ENCODE measurements at places on chromosomes 5 and 9.
A peak's percentile ranks its signal among the peaks of the same experiment; 100 is the strongest.

DNA sequence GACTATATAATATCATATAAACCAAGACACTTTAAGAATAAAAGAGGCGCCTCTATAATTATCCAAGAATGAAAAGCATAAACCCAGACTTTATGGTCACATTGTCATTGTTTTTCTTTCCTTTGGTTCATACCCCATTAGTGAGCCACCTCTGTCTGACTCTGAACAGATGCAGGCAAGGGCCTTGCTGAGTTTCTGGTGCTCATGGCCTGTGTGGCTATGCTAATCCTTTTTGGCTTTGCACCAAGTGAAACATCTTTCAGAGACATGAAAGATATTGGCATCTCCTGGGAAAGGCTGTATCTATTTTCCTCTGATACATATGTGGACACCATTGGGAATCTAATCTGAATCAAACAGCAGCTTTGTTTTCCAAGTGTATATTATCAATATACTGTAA lies 222.5 kb downstream of the CHSY3 start:
- DNase-seq = no peak

DNA sequence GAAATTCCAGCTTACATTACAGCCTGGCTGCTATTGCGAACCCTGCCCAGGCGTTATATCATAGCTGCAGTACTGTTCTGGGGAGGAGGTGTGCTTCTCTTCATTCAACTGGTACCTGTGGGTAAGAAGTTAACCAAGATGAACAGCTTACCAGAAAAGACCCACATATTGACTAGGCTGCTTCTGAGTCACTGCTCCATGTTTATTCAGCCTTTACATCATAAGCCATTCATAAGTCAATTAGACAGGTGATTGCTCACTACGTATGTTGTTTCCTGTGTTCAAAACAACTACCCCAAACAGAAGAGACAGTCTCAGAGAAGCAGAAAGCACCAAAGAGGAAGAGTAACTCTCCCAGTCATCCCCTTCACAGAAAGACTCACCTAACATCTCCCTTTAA lies 34.7 kb upstream of the SLC22A5 start:
- no peak for DNase-seq

GRCh38 chr9:20144197-20144596 lies 355.4 kb upstream of the SLC24A2 start:
- no peak for DNase-seq

DNA sequence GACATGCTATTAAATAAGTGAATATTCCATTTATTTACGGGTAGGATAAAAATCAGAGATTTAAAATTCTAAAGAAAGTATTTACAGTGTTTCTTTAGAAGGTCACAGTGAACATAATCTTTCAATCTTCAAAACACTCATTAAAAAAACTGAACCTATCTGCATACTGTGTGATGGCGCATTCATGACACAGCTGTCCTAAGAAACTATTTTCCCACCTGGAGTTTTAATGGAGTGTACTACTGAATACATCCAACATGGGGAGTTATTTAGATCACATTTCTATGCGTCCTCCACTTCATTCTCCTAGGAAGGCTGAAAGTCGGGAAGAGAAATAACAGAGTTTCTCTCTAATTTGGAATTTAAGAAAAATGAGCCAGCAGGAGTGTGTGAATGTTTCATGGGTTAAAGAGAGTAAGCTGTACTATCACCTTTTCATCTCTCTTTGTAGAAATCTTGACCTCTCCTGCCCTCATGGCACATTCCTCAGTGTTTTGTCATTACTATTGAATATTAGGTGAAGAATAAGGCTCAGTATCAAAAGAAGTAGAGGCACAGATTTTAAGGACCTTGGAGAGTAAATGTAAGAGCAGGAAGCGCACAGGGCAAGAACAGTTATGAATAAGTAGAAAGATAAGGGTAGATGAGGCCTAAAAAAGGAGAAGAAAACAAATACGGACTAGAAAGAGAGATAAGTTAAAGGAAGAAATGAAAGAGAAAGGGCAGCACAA lies 551.2 kb upstream of the TUSC1 start:
- DNase-seq = no peak

DNA sequence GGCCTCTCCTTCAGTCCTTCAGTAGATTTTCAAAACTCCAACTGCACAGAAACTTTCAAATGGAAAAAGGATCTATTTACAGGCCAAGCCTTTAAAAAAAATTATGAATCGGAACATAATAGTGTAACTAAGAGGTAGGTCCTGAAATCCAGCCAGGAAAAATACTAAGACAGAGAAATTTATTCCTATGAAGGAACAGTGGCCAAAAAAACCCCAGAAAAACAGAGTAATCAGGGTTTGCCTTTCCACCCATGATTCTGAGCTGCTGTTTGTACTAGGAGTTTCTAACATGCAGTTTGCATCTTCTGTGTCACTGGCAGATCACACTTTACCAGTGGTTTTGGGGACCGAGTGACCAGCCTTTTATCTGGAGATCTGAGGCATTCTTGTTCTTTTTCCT lies 93.1 kb upstream of the TMED7 start:
- DNase-seq = no peak

GRCh38 chr9:18726546-18726945 lies 252.6 kb downstream of the ADAMTSL1 start:
- DNase-seq = no peak

- no peak for DNase-seq
Measured at GRCh38 chr5:176192094-176192721, 46.0 kb upstream of the SIMC1 start.

DNA sequence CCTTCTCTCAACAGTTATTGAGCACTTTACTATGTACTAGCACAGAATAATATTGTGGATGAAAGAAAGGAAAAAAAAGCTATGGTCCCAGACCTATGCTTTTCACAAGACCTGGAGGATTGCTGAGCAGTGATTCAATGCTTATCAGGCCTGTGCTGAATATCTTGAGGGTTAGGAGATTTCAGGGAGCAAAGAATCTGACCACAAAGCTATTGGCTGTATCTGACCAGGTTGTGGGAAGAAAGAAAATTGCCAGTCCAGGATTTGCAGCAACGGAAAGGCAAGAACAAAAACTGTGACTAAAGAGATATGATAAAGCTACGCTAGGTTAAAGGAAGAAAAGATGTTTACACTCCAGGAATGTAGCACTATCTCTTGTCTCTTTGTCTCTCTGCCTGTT lies 14.9 kb upstream of the MACIR start:
- no peak for DNase-seq

DNA sequence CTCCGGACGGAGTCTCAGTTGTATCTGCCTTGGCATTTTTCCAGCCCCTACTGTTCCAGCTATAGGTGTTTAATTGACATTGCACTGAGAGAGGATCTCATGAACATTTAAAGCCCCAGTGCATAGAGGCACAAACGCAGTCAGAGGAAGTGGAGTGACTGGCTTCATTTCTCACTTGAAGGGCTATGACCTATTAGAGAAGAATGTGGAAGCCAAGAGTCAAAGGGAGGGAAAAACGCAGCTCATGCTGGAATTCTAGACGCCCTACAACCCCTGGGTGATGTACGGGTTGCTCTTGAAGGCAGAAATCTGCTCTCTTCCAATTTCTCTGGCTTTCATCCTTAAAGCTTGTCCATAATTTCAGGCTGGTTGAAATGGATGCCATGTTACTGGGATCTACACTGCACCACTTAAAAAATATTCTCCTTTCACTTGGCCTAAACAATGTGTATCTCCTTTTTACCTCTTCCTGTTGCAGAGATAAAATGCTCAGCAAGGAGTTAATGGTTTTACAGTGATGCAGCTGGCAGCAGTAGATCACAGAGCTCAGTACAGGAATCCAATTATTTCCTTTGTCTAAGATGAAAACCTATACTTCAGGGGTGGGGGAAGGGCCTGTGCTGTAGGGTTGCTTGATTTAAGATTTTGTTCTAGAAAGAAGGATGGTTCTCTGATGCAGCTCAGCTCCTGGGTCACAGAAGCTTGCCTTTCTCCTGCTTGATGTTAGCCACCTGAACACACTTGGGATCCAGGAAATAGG lies 61.8 kb upstream of the MAMDC2 start:
- DNase-seq = no peak

GRCh38 chr5:161544350-161544765 lies 2.2 kb downstream of the GABRB2 start:
- peak; percentile 56 for DNase-seq

DNA sequence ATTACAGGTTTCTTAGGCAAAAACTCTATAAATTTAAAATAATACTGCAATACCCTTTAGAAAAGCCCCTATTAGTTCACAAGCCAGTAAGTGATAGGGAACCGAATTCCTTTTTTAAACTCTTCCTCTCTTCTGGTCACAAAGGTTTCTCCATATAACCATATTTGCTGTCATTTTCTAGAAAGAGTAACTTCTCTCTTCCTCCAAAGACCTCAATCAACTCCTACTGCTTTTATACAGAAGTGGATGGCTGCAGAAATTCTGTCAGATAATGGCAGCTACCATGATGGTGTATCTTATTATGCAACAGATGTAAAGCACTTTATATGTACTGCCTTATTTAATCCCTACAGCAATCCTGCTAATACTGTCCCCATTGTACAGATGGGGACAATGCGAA lies 6.2 kb downstream of the TUT7 start:
- DNase-seq = no peak

DNA sequence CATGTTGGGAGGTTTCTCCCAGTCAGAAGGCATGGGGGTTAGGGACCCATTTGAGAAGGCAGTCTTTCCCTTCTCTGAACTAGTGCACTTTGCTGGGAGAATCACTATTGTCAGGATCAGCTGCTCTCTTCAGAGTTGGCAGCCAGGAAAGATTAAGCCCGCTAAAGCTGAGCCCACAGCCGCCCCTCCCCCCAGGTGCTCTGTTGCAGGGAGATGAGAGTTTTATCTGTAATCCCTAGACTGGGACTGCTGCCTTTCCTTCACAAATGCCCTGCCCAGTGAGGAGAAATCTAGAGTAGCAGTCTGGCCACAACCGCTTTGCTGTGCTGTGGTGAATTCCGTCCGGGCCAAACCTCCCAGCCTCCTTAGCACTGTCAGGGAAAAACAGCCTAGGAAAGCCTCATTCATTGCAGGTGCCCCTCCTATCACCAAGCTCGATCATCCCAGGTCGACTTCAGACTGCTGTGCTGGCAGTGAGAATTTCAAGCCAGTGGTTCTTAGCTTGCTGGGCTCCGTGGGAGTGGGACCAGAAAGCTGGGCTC lies 69.8 kb downstream of the CNTLN start:
- DNase-seq = peak; percentile 30

GRCh38 chr5:115855959-115856358 lies 14.2 kb downstream of the AP3S1 start:
- no peak for DNase-seq

- DNase-seq = no peak
Measured at GRCh38 chr5:158755986-158756385, 343.7 kb downstream of the EBF1 start.

- peak; percentile 33 for DNase-seq
Measured at GRCh38 chr5:122999947-123000563, 36.5 kb downstream of the PPIC start.

DNA sequence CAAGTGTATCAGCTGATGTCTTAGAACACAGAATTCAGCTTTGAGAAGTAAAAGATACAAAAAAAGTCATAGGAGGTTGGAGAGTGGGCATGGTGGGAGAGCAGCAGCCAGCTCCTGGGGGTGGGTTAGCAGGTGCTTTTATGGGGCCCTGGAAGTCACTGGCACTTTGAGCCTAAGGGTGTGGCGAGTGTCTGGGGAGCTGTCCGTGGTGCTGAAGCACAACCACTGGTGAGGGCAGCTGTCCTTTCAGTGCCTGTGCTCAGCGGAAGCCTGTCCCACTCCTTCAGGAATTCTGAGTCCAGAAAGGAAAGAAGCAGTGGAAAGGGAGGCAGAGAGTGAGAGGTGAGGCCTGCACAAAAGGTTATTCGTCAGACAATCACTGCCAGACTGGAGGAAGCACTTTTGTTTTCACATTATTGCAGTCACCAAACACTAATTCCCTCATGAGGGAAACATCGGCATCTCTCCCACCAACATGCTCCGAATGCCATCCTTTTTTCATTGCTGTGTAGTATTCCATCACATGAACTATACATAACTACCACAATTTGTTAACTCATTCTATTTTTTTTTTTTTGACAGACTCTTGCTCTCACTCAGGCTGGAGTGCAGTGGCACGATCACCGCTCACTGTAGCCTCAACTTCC lies 59.4 kb upstream of the RAPGEF1 start:
- DNase-seq = peak; percentile 85

GRCh38 chr5:159511570-159511969 lies 181.3 kb upstream of the IL12B start:
- no peak for DNase-seq

- no peak for DNase-seq
Measured at GRCh38 chr9:129289131-129289731, 111.2 kb upstream of the IER5L start.

DNA sequence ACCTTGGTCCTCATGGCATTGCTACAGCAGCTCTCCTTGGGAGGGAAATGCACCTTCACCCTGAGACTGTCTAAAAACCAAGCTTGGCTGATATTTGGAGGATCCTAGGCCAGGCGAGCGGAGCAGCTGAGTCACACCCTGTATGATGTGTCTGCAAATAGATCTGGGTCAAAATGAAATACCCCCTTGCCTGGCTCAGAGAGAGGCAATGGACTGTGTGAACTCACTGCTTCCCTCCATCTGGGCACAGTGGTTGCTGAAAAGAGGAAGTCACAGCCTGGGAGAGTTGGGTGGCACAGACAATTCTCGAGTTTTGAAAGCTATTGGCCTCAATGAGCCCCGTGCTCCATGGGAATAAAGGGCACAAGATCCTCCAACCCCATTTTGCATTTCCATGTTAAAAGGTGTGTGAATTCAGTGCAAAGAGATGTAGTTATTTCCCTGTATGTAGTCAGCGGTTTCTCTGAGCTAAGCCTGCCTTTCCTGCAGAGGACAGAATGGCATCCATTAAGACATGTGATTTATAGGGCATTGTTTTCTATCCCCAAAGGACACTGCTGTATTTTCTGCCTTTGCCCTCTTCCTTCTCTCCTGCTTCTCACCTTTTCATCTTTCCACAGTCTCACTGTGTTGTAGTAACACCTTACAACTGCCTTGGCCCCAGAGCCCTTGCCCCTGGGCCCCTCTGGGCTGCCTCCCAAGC lies 177.2 kb downstream of the GADD45G start:
- DNase-seq = no peak

DNA sequence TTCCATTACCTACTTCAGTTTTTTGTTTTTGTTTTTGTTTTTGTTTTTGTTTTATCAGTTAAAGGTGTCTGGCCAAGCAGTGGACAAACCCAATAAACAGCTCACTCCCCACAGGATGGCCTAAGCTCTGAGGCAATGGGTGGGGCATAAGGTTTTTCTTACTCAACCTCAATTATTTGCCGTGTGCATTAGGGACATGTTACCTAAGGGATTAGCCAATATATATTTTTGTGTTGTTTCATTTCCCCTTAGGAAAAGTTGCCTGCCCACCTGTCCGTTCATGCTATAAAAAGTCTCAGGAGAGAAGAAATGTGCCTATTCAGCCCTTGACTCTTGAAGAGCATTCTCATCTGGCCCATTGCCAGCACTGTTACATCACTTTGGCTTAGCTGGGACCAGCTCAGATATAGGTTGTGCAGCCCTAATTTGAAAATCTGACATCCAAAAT lies 7.3 kb downstream of the SH3RF2 start:
- no peak for DNase-seq

- DNase-seq = no peak
Measured at GRCh38 chr9:137089232-137089947, 2.6 kb downstream of the MAN1B1 start.

GRCh38 chr5:154421868-154422267 lies 23.9 kb upstream of the SAP30L start:
- no peak for DNase-seq
